ENCODE measurements at places on chromosomes 5 and 9. TPM values are rescaled to one million over a fixed set of nuclear protein-coding genes. Genes with fewer than 3 reads are reported as not detected.

Gene JMY
- 35.5 TPM for total RNA-seq

- DNase-seq, result no peak
Observed at GRCh38 chr5:57176350-57176857, 2.5 kb downstream of the GPBP1 start.

Gene CNTNAP3
- 14.7 TPM for total RNA-seq

Gene ANKRD18B
- not detected for total RNA-seq

GRCh38 chr9:123116036-123116435 is 82.6 kb downstream of the GPR21 start:
- no peak for DNase-seq

- no peak for DNase-seq
Observed at GRCh38 chr9:15231788-15232635, 75.0 kb downstream of the TTC39B start.

GRCh38 chr9:2336055-2336454 is 285.5 kb upstream of the VLDLR start:
- DNase-seq, result no peak

Gene PCSK5
- total RNA-seq, result 23.5 TPM

GRCh38 chr5:167771571-167771970 is 519.9 kb upstream of the WWC1 start:
- no peak for DNase-seq

DNA sequence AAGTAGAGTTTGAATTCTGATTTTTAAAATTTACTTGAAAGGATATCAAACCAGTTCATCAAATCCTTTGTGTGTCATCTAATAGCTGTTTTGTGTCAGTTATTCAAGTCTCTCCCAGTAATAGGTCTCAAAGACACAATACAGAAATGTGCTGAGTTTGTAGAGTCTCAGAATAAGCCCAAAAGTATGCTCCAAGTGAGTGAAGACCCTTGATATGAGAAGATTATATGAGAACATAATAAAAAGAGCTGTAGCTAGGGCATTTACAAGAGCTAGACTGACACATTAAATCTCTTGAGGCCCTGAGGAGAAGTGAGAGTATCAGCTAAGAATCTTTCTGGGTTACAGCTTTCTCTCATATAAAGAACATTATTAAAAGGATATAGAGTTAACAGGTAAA is 721.0 kb upstream of the ARRDC3 start:
- DNase-seq, result no peak

Gene CDK5RAP2
- 41.0 TPM for total RNA-seq

DNA sequence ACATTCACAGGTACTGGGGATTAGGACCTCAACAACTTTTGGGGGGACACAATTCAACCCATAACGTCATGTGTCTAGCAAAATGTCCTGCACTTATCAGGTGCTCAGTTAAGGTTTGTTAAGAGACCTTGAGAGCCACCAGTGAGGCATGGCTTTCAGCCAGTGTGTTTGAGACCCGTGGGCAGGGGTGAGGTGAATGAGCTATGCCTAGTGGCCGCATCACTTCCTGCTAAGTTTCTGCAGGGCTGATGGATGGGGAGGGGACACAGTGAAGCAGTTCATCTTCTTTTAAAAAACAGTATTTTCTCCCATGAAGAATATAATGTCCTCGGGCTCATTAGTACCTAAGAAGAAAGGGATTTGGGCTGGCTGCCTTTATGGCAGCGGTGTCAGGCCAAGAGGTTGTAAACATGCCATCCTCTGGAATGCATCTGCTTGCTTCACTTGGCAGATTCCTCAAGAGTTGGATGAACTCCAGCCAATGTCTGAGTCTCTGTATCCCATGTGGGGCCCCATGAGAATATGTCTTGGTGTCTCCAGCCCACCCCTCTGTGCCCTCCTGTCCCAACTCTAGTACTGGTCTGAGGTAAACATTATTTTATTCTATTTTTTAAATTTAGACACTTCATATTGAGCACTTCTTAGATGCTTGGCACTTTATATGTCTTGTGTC is 282.2 kb downstream of the CWC27 start:
- no peak for DNase-seq

Gene SLCO6A1
- total RNA-seq, result not detected

DNA sequence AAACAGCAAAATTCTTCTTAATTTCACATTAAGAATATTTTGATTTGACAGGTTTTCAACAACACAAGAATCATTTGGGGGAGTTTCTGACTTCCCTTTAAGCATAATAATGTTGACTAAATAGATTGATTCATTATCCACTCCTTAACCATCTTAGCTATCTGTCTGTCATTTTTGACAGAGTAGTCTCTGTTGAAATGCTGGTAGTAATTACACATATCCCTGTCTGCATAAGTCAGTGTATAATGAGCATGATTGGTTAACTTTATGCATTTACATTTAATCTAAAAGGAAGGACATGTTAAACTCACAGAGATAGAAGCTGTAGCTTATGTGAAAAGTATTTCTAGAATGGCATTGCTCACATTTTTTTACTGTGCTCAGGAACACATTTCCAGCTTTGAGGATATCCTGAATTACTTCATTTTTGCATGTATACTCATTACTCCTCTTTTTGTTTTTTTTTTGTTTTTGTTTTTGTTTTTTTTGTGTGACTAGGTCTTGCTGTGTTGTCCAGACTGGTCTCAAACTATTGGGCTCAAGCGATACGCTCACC is 385.9 kb downstream of the KDM4C start:
- DNase-seq, result no peak

DNA sequence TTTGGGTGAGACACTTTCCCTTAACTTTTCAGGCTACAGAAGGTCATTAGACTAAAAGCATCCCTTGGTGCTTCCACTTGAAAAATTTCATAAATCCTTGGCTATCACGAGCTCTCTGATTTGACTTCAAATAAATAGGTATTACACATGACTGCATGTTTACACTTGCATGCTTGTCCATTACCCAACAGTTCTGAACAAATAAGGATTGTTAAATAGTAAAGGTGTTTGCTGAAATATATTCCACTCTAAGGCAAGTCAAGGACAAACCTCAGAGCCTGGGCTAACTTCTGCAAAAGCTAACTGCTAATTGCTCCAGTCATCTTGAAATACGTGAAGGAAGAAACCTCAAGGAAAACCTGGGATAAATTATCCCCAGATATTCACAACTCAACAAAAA is 14.5 kb downstream of the FBXW2 start:
- no peak for DNase-seq

All from sigmoid colon (tissue), 7 donors.